Activated T-cell treated with anti-CD3 and anti-CD28 coated beads for 24 hours (primary cell): ENCODE measurements at places on chromosomes 6 and 20.

DNA sequence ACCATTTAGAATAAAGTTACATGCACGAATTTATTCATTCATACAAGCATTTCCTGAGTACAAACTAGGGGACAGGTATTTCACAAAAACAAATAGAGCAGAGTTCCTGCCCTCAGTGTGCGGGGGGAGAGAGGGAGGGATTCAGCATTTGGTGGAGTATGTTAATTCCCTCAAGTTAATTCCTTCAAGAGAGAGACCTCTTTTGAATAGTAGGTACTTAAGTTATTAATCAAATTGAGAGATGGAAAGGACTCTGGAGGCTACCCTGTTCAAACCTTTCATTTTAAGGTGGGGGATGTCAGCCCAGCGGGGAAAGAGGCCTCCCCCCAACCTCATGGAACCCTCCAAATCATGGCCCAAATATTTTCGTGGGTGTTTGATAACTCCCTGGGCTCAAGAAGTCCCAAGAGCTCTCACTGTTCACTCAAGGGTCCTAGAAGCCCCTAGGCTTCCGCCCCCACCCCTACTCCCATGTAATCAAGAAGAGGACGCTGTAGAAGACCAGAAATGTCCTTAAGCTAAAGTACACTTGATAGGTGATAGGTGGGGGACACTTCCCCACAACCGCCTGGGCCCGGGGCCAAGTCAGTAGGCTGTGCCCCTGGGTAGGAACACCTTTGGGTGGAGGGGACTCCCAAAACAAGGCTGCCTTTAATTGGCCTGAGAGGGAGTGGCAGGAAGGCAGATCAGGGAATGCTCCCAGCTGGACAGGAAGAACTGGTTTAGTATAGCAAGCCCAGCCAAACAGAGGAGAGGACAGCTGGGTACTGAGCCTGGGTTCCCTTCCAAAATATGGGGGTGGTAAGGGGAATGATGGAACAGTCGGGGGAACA lies 2.9 kb downstream of the SDC4 start:
- no peak for DNase-seq

GRCh38 chr6:99294786-99295185 lies 54.7 kb downstream of the FAXC start:
- no peak for DNase-seq

GRCh38 chr6:139361211-139361610 lies 13.2 kb downstream of the CITED2 start:
- DNase-seq = no peak

- no peak for DNase-seq
Measured at GRCh38 chr20:63090682-63091571, 84.2 kb upstream of the BHLHE23 start.

- DNase-seq = no peak
Measured at GRCh38 chr20:1890469-1891262, 4.5 kb upstream of the SIRPA start.

DNA sequence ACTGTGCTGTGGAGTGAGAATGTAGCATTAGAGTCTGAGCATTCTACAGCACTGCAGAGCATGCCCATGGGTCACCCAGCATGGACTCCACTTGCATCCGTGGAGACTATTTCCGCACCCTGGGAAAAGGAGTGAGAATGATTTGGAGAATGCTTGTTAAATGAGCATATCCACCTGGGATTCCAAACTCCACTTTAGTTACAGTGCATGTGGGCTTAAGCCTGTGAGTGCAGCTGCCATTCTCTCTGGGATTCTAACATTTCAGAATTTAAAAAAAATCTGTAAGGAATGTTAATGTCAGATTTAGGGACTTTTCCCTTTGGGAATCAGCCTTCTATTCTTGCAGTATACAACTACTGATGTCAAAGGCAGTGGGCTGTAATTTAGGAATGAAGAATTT lies 33.4 kb downstream of the KIF25 start:
- no peak for DNase-seq

DNA sequence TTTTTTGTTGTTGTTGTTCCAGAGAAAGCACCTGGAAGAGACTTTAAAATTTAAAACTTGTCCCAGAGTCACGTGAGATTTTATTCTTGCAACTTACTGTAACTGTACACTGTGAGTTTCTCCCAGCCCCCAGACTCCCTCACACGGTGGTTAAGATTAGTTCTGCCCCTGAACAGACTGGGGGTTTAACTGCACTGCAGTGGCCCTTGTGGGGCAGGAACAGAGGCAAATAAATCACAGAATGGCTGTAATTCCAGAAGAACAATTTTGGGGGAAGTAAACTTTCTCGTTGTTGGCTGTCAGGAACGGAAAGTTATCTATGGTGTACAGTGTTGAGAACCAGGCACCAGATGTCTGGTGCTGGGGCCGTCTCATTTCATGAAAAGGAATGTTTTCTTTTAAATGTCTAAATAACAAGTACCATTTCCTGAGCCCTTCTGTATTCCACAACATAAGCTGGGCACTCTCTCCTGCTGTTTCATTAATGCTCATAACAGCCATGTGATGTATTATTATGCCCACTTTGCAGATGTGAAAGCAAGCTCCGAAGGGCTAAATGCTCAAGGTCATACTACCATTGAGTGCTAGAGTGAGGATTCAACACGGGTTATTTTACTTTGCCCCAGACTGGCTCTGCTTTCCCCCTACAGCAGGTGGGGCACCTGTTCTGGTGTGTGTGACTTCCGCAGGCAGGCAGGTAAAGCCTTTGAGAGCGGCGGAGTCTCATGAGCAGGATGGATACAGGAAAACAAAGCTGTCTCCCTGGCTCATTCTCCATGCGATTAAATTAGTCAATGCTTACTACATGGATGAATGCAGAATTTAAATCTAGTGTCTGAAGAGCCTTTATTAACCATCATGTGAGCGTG lies 30.5 kb downstream of the CNKSR3 start:
- no peak for DNase-seq

DNA sequence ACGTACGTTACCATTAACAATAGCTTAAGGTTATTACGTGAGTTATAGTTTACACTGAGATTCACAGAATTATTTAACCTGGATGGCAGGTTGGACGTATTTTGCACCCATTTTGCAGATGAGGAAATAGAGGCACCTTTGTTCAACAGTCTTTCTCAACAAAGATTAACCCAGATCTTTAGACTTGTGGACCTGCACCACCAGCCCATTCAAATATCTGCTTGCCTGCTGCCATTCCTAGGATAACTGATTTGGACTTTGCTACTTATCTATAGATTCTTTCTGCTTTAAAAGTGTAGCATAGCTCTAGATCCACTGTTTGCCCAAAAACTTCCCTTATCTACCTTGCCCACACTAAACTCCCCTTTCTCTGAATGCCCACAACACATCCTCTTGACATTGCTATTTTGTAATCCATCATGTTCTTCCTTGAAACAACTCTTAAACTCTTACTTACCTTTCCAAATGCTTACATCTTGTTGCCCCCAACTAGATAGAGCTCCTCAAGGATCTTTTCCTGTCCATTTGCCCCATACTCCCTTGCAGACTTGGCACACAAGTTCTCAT lies 56.4 kb upstream of the TNFAIP3 start:
- no peak for DNase-seq

GRCh38 chr6:158648682-158649131 lies 1.1 kb upstream of the SYTL3 start:
- no peak for DNase-seq

- no peak for DNase-seq
Measured at GRCh38 chr20:49584418-49585382, 16.8 kb upstream of the PTGIS start.
